ENCODE measurements at places on chromosomes 6 and 20.

DNA sequence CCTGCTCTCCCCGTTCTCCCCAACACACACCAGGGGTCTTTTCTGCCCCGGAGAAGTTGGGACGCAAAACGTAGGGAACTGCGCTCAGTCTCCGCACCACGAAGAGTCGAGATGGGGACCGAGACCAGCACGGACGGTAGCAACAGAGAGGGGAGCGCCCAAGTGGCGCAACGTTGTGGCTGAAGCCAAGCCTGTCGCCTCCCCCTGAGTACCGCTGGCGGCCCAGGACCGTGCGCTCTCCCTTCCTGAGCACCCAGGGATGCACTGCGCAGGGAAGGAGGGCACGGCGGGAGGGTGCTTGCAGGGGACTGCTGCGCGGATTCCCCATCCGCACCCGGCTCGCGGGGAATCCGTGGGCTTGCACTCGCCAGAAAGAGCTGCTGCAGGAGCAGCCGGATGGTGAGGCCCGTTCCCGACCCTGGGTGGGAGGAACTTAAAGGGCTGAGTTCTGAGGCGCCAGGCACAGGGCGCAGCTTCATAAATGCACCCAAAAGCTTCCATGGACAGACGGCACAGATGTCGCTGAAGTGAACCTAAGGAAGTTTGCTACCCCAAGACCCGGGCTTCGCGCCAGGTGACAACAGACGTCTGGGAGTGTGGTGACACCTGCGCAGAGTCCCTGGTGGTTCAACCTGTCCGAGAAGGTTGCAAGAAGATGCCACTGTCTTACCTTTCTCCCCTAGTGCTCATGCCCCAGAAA is 178.7 kb downstream of the TBXT start:
- no peak for DNase-seq

- DNase-seq: no peak
These were observed 73.6 kb upstream of the HCRTR2 start for GRCh38 chr6:55100686-55101085.

DNA sequence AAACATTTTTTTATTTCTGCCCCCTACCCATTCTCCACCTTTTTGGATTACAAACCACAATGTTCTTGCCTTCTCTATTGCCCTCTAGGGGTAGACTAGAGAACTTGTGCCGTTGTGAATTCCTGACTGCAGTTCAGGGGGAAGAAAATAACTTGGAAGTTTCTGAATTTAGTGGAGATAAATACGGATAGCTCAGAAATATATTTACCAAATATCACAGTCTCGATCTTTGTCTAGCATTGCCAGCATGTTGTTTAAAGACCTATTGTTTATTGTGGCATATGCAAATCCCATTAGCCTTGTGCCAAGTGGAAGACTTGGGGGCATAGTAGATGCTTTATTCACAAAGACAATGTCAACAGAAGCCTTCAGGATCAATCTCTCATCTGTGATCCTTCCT is 154.1 kb upstream of the MMS22L start:
- DNase-seq: no peak

- no peak for DNase-seq
These were observed 525.0 kb downstream of the GRIK2 start for GRCh38 chr6:101918471-101918870.

GRCh38 chr6:47034926-47035325 is 7.2 kb downstream of the ADGRF1 start:
- DNase-seq: no peak

DNA sequence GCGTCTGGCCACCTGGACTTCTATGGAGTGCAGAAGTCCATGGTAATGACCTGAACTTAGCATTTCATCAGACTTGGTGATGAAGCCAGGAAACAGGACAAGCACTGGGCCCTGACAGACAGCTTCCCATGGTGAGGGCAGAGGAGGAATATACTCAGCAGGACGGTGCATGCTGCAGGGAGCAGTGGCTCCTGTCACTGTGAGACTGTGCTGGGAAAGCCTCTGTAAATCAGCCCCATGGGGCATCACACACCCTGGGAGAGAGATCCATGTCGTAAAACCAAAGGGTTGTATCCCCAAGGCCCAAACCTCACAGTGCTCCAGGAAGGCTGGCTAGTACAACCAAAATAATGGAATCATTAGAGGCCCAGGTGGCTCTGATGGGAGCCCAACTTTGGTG is 58.7 kb upstream of the PRND start:
- no peak for DNase-seq

- no peak for DNase-seq
These were observed 693 bp upstream of the GNAS-AS1 start for GRCh38 chr20:58851221-58851968.
